Stimulated activated CD8-positive, alpha-beta memory T cell treated with anti-CD3 and anti-CD28 coated beads, Interleukin-12 subunit alpha, Interleukin-12 subunit beta, amount 100 ng/mL, for 1 hour (primary cell): ENCODE measurements at places on chromosomes 1 and 21.

- DNase-seq, result no peak
Observed at GRCh38 chr21:34343838-34344381, 19.9 kb upstream of the KCNE2 start.

- no peak for DNase-seq
Observed at GRCh38 chr1:23837908-23838307, 12.7 kb upstream of the HMGCL start.

GRCh38 chr1:15343729-15344128 lies 66.0 kb upstream of the EFHD2 start:
- no peak for DNase-seq

DNA sequence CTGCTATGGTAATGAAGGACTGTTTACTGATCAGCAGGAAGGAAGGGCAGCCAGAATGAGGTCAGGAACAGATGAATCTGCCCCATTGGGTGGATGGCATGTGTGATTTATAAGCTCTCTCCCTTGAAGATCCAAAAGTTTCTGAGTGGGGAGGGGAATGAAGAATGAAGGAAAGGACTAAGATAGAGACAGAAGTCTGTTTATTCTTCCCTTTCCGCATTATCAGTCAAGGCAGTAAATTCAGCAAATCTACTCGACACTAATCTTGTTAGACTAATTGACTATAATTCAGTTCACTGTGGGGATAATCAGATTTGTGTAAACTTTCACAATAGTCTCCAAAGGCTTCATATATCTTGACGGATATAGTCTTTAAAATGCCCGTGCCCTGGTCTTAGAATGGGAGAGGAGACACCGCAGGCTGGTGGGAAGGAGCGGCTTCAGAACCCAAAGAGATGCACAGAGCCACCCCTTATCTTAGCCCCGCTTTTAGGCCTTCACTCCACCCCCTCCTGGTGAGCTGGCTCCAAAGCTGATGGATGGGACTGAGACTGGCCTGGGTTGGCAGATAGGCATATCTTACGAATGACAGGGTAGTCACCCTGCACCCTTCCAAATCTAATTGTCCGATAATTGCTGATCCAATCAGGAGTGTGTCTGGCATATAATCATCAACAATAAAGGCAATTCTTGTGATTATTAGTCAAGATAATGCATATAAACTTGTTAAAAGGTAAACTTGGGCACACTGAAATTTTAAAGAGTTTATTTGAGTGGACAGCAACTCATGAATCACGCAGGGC lies 76.0 kb upstream of the PPM1J start:
- no peak for DNase-seq

GRCh38 chr1:220732137-220732536 lies 16.0 kb upstream of the MTARC2 start:
- DNase-seq, result no peak

- DNase-seq, result no peak
Observed at GRCh38 chr1:6960291-6960811, 175.1 kb downstream of the CAMTA1 start.

DNA sequence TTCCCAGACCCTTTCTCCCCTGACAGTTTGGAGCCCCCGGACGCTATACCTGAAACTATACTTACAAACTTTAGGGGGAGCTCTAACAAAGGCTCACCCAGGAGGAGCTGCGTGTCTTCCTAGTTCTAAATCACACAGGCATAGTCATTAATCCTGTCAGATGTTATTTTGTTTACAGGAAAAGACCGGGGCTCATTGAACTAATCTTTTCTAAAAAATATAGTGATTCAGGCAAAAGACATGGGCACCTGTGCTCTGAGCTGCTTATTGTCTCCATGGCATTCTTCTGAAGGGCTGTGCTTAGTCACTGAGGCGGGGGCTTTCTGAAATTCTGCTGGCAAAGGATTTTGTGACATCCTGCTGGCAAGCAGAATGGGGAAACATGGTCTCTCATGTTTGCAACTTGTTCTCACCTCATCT lies 1577.0 kb downstream of the NCAM2 start:
- no peak for DNase-seq

- no peak for DNase-seq
Observed at GRCh38 chr1:151644001-151644400, 32.2 kb downstream of the SNX27 start.

DNA sequence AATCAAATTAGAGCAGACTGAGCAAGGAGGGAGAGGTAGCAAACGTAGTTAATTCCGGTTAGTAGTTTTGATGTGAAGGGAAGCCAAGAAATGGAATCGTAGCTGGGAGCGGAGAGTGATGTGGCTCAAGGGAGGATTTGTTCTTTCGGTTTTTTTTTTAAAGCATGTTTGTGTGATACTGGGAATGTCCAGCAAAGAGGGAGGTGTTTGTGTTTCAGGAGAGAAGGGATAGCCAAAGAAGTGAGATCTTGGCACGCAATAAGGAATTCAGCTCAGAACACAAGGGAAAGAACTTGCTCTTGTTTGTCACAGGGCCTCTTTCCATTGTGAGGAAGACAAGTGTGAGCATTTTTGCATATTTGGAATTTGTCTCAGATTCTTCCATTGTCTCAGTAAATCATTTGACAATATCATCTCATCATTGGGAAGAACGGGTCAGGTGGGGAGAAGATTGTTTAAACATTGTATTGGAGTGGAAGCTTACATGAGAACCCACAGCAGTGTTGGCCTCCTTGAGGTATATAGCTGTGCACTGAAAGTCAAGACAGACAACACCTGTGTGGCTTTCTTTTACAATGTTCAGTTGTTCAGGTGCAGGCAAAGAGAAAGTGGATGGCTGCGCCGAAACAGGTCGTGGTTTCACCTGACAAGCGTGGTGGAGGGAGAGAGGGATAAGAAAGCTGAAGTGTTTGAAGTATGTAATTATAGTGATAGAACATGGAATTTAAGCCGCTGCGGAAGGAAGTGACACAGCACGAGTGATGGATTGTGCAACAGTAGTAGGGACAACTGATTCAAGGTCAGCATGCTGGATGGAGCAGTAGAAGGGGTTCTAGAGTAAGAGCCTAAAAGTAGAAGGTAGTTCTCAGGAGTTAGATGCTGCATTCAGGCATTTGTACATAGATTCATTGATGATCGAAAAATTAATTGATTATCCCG lies 25.4 kb downstream of the FMN2 start:
- DNase-seq, result no peak

GRCh38 chr1:85313888-85314696 lies 37.7 kb upstream of the BCL10 start:
- DNase-seq, result no peak

DNA sequence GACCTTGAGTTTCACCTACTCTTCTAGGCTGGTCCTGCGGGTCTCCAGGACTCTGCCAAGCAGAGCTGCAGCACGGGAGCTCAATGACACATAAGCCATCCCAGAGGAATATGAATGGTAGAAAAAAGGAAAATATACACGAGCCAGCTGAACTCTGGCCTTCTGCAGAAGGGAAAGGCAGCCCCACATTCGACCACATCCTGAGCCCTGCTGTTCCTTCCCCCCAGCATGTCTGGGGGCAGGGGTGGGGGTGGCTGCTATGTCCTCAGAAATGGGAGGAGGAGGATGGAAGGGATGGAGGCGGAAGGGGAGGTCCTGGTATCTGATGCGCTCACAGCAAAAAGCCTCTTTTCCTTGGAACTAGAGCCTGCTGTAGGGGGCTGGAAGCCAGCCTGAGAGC lies 12.1 kb upstream of the KDF1 start:
- DNase-seq, result no peak

DNA sequence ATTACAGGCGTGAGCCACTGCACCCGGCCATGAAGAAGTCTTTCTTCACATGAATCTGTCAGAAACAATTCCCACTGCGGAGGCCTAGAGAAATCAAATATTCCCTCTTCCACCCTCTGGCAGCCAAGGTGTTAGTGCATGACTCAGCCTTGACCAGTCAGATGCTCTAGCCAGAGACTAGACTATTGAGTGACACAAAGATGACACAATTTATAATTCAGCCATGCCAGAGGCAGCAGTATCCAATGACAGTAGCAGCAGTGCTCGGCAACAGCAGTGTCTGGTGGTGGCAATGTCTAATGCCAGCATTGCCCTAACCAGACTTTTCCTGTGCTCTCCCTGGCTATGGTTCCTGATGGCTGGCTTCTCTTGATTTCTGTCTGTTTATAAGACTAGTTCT lies 8.7 kb downstream of the CTXND2 start:
- DNase-seq, result no peak

DNA sequence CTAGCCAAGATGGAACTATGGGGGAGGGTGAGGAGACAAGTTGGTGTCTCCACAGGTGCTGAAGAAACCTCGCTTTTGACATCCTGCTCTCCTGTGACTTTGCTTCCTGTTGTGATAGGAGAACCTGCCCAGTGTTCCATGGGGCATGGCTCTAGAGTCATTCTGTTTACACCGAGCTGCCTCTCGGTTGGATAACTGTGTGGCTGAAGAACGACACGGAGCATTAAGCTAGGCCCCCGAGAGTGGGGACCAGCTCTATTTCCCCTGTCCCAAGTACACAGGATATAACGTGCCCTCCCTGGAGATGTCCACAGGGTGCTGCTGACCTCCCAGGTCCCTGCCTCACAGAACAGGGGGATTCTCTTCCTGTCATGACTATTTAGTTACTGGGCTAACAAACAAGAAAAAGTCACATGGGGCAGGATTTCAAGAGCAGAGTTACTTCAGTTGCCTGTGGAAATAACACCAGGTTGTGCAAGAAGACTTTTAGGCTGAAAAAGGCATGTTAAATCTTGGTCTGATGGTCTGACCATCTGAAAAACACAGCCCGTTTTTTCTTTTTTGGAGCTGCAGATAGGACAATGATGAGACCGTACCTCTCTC lies 29.4 kb upstream of the PPP2R5A start:
- no peak for DNase-seq

- DNase-seq, result no peak
Observed at GRCh38 chr1:79807816-79808215, 801.3 kb upstream of the ADGRL4 start.

DNA sequence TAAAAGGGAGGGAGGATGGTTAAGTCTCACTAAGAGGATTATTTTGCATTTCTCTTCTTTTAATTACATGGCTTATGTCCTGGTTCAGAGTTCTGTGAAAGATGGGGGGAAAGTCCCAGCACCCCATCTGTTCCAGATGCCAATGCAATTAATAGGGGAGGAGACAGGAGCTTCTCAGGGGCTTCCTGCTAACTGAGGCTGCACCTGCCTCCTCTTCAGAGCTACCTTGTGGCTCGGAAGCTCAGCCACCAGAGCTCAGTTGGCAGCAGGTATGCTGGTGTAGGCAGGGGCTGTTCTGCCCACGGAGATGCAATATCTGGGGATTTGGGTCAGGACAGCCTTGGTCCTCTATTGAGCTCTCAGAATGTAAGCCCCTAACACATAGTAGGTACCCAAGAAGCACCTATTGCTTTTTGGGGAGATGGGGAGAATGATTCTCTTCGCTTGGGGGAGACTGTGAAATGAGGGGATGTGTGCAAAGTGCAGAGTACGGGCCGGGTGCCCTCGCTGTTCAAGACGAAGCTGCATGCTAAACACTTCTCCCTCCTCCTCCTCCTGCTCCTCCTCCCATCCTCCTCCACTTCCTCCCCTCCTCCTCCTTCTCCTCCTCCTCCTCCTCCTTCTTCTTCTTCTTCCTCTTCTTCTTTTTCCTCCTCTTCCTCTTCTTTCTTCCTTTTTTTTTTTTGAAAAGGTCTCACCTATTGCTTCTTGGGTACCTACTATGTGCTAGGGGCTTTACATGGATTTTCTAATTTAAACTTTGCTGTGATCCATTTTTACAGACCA lies 279.0 kb downstream of the PTPRU start:
- no peak for DNase-seq

- DNase-seq, result no peak
Observed at GRCh38 chr1:110728388-110729001, 53.8 kb upstream of the KCNA3 start.

GRCh38 chr21:33388188-33388587 lies 15.0 kb upstream of the IFNGR2 start:
- no peak for DNase-seq

GRCh38 chr1:235923466-235924021 lies 56.8 kb upstream of the LYST start:
- DNase-seq, result no peak

DNA sequence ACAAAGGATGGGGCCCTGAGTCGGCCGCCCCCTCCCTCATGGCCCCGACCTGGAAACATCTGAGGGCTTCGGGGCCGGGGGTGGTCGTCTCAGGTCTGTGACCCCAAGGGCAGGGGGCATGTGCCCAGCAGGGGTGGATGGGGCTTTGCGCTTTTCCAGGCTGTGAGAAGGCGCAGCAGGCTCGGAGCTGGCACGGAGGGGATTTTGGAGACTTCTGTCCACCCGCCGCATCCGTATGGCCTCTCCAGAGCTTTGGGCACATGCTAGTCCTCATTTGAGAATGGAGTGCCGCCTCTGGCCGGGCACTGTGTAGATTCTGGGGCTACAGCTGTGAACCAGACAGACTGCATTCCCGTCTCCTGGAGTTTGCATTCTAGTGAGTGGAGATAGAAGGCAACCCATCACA lies 66.1 kb upstream of the WNT4 start:
- no peak for DNase-seq

DNA sequence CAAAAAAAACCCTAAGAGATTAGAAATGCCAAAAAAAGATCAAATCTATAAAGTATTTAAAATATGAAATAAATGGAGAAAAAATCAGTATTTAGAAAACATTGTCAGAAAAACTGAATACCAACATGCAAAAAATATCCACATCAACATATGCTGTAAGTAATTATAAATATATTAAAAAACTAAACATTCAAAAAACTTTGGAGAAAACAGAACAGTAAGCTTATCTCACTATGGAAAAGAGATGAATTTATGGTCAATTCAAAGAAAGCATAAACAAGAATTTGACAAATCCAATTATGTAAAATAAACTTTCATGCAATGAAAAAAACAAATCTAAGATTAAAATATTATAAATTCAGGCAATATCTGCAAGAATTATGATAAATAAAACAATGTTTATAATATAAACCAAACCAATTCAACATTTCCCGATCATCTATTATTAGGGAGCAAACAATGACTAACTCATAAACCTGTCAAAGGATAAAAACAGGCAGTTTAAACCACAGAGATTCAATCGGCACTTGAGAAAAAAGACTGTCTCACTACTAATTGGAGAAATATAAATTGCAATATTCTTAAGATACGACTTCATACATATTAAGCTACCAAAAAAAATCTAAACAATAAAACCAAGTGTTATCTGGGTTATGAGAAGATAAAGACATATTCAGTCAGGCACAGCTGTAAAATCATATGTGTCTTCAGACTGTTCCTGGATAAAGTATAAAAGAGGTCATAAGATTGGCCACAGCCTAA lies 21.8 kb downstream of the EYA3 start:
- DNase-seq, result no peak

DNA sequence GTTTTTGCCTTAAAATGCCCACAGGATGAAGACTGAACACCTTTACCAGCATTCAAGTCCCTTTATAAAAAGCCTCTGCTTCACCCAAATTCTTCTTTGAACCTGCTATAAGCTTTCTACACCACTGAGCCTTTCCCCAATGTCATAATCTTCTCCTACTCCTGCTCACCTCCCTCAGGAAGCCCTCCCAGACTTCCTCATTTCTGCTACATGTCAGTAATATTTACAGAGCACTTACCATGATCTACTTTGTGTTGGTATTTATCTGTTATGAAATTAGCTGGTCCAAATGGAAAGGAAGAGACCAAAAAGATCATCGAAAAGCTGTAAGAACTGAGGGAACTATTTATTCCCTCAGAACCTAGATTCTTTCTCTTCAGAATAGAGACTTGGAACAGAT lies 8.5 kb downstream of the OVGP1 start:
- DNase-seq, result no peak
